T-helper 22 cell (primary cell): ENCODE measurements at places on chromosomes 4 and X.
A peak's percentile ranks its signal among the peaks of the same experiment; 100 is the strongest.

DNA sequence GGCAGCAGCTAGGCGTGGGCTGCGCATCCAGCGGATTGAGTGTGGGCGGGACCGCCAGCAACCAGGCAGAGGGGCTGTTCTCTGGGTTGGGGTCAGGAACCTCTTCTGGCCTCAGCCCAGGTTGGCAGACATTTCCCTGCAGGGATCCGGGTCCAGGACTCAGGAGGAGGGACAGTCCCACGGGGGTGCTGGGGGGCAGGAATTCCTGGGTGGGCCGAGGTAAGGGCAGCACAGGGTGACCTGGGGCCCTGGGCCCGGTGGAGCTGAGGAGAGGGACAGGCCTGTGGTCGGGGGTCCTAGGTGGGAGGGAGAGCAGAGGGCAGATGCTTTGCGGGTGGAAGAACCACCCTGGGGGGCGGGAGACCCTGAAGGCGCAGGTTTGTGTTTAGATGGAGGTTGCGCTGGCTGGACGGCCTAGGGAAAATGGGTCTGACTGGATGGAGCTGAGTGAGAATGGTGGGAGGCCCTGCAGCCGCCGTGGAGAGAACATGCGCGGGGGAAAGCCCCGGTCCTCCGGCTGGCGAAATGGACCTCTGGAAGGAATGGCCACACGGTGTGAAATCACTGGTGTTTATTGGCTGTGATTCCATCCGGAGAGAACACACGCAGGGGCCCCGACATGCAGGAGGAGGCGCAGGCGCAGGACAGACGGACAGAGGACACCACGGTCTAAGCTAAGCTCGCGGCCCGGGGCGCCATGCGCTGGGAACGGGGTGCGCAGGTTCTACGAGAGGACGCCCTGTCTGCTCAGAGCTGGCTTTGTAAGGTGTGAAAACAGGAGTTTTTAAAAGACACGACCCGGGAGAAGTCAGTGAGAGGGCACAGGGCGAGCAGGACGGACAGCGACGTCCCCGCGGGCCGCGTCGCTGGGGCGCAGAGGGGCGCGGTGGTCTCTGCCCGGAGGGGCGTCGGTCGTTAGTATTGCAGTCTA lies 41.3 kb downstream of the CPLX1 start:
- no peak for DNase-seq

GRCh38 chrX:155188786-155189185 lies 27.5 kb upstream of the VBP1 start:
- DNase-seq = no peak

DNA sequence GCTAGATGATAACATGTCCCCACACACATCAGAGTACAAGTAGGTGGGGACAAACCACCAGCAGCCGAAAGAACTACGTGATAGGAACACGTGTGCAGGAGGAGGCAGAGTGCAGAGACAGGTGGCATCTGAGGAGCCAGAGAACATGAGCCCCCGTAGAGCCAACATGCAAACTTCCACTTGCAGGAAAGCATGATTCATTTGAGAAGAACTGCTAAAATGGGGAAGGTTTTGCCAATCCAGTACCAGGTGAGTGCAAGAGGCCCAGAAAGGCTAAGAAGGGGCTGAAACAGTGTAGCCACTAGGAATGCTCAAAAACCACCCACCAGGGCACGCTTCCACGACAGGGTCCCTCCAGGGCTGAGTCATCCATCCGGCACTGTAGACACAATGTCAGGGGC lies 149.8 kb upstream of the TENM3 start:
- DNase-seq = no peak

GRCh38 chr4:114924311-114924710 lies 189.1 kb downstream of the NDST4 start:
- no peak for DNase-seq

DNA sequence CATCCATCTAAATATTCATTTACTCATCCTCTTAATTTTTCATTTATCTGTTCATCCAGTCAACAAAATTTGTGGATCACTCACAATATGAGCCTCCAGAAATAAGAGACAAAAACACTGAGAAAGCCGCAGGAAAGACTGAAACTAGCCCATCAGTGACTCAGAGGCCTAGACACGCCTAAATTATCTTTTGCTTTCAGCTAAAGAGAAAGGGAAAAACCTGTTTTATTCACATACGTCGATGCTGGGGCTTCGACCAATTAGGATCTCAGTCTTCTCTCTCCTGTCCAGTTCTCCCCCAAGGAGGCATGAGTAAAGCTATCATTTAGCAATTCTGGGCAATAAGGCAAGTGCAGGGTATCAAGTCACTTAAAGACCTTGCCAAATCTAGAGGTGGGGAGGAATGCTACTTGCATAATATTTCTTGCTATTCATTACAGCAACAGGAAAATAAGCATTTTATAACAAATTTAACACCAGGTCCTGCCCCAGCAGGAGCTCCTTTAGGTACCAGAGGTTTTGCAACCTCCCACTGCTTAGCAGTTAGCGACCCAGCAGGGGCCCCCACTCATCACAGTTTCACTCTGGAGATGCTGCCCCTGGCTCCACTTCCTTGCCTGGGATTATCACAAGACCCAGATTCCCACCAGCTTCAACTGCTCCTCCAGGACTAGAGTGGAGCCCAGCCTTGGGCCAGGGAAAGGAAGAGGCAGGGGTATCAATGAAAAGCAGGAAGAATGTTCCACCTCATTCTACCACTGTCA lies 30.1 kb upstream of the TMEM154 start:
- DNase-seq = no peak

DNA sequence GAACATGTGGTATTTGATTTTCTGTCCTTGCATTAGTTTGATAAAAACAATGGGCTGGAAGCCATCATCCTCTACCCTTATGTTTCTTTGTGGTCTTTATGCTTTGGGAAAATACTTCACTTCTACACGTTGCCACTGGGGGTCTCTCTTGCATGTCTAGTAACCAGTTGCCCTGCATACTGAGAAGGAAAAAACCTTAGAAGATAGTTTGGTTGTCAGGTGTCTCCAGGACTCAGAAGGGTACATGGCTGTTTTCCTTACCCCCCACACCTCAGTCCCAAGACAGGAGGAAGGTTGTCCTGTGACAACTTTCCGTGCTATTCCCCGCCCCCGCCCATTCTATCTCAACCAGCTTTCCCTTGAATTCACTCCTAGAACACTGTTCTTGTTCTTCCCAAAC lies 62.1 kb upstream of the LANCL3 start:
- no peak for DNase-seq

DNA sequence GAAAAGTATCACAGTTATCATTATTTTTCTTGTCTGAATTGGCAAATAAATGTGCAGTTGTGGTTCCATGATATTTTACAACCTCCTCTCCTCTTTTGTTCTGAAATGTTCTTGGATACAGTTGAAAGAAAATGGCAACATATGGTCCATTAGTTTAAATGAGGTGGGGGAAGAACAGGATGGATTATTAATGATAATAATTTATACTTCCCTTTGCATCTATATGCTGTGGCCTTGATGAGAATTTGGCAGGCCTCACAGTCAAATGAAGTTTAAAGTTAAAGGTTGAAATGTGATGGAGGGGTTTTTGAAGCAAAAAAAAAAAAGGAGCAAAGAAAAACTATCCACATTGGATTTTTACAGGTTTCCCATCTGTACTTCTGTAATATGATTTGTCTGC lies 946.3 kb upstream of the INTU start:
- DNase-seq = no peak

DNA sequence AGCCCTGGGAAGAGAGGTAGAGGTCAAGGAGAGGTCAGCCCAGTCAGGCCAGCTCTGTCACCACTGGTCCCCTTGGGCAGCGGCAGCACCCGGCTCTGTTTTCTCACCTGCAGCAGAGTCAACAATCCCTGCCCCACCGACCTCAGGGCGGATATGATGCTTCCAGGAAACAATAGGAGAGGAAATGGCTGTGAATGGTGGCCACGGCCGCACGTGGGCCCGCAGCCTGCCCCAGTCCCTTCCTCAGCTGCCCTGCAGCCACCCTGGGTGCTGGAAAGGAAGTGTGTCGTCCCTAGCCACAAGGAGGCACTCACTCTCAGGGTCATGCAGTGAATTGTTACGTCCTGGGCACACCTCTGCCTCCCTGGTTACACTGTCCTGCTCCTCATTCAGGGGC lies 92.5 kb upstream of the ENPP6 start:
- DNase-seq = peak; percentile 5

GRCh38 chr4:108337923-108338322 lies 169.2 kb upstream of the LEF1 start:
- no peak for DNase-seq

- DNase-seq = no peak
Observed at GRCh38 chr4:19615086-19615689, 636.5 kb upstream of the SLIT2 start.

DNA sequence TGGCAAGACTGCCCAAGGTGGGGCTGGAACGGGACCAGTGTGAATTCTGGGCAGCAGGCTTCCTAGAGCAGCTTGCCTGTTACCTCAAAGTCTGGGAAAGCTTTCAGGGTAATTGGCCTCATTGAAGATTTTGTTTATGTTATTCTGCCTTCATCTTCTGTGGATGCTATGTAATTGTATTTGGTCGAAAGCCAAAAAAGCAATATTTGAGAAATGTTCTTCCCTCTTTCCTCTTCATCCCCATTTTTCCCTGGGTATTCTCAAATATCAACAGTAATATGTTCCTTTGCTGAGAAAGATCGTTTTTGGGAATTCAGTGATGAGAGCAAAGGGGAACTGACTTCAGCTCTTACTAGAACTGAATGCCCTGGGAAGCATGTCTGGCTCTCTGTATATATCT lies 12.9 kb downstream of the TMEM131L start:
- DNase-seq = no peak

DNA sequence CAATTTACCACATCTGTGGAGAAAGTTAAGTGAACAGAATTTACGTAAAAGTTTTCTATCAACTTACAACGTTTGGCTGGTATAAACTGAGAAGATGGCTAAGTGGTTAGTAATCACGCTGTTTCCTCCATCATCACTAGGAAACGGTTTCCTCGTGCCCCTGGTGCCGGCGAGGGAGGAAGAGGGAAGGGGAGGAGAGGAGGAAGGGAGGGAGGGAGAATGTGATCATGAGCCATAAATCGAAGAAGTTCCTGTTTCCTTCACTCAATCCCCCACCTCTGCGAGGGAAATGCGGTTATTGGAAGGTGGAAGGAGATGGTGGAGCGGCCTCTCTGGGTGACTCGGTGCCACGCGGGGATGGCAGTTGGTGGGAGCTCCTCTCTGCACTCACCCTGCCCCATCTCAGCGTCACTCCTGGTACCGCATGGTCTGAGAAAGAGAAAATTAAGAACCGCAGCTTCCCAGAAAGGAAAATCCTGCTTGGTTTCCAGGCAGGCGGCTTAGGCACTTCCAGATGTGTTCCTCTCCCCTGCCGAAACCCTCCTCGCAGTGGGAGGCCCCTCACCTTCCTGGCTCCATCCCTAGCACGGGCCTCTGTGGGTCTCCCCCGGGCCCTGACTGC lies 216.8 kb downstream of the AFAP1 start:
- DNase-seq = no peak

DNA sequence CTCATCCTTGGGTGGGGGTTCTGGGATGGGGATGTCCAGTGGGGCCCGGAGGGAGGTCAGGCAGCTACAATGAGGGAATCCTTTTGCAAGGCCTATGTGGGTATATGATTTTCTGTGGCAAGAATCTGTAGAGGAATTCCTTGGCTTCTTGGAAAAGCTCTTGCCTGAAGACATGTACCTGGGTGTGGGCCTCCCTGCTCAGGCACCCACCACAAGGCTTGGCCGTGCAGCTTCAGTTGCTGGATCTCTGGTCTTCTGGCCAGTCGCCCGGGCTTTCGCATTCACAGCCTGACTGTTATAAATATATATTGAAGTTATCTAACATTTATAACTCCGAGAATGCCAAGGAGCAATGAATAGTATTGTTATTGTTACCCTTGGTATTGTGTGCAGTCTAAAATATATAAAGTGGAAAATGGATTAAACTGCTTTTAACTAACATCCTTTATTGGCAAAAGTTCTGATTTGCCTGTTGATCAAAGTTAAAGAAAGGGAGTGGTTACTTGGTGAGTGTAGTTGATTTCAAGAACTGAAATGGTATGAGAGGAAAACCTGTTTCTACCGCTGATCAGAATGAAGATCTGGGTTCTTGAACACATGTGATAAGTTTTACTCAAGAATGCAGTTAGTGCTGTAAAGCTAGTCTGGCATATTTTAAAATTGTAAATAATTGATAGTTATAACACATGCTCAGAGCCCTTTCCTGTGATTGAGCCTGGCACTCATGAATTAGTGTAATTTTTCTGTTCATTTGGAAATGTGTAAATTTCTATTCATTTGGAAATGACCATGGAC lies 36.0 kb downstream of the PTTG2 start:
- no peak for DNase-seq

DNA sequence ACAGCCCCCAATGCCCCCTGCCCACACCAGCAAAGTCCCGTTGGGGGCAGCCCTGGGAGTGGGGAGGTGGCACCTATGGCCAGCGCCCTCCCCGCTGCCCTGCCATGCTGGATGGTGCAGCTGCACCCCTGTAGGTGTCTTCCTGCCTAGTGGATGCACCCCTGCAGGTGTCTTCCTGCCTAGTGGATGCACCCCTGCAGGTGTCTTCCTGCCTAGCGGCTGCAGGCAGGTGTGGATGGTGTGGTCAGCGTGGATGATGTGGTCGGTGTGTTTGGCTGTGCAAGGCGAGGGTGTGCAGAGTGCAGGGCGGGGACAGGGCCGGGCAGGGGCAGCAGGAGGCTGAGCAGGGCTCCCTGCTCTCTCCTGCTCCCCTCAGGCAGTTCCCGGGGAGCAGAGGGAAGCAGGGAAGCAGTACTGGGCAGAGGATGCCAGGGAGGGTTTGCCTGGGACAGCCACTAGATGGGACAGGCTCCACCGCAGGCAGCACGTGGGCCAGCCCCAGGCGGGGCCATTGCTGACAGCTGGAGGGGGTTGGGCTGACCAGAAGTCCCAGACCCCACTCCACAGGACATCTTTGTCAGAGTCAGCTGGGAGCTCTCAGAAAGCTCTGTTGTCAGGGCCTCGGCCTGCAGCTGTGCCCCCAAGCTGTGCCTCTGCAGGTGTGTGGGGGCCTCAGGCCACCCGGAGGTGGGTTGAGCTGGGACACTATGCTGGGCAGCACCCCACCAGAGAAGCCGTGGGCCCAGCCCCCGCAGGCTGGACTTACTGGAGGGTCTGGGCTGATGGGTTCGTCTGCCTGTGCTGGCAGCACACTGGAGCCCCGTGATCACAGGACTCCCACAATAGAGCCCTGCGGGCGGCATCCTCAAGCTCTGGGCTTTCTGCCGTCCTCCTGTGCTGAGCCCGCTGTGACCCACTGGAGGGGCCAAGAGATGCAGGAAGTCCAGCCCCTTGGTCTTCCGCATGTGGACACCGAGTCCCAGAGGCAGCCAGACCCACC lies 23.7 kb downstream of the DOK7 start:
- no peak for DNase-seq
